ENCODE measurements at places on chromosomes 12 and 14.

GRCh38 chr12:101714877-101715444 is 17.5 kb downstream of the CHPT1 start:
- DNase-seq: no peak

DNA sequence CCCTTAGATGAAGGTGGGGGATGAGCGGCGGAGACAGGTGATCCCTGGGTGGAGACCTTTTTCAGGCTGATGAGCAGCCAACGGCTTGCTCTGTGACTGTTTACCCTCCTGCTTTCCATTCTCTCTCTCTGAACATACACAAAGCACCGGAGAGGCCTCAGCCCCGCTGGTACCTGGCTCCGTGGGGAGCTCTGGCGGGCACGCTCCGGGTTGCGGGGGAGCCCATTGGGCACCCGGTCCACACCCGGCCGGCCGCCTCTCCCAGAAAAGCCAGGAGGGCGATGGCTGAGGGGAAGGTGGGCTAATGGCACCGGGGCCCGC is 545 bp downstream of the SMARCC2 start:
- DNase-seq: no peak

DNA sequence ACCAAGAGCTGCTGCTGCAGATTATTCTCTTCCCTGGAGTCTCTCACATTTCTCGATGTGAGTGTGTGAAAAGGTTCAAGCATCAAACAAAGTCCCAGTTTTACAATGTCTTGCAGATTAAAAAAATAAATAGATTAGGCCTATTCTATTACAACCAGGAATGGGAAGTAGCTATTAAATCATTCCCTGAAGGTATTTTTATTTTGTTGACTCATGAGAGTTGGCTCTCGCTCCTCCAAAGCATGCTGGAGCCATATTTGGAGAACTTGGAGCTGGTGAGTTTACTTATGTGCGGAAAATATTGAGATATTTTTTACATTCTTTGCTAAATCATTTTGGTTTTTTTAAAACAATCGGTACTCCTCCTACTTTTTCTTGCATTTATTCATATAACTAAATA is 572.3 kb downstream of the ETNK1 start:
- no peak for DNase-seq

DNA sequence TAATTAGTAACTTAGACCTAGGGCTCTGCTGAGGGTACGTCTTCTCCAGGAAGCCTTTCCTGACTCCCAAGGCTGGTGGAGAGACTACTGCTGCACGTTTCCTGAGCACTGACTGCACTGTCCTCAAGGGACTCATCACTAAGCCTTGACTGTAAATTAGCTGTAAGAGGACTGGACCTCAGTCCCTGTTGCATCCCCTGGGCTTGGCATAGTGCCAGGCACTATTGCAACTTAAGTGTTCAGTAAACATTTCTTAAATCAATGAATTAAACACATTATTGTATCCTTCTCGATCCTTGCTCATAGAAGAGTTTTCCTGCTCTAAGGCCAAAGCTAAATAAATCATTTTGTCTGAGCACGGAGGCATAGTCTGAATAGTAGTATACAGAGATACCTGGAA is 31.9 kb upstream of the IFNG-AS1 start:
- DNase-seq: no peak

- DNase-seq: no peak
Observed at GRCh38 chr14:81751198-81751597, 217.5 kb upstream of the SEL1L start.

GRCh38 chr12:95838125-95838524 is 20.6 kb upstream of the SNRPF start:
- DNase-seq: no peak

- DNase-seq: no peak
Observed at GRCh38 chr12:120979220-120979861, 998 bp downstream of the HNF1A start.

DNA sequence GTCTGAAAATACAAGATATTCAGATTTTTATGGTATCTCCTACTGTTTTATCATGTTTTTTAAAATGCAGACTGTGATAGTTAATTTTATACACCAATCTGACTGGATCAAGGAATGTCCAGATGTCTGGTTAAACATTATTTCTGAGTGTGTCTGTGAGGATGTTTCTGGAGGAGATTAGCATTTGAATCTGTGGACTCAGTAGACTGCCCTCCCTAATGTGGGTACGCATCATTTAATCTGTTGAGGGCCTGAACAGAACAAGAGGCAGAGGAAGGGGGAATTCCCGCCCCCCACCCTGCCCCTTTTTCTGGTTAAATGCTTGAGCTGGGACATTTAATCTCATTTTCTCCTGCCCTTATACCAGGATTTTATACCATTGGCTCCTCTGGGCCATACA is 72.1 kb downstream of the AVPR1A start:
- no peak for DNase-seq

- no peak for DNase-seq
Observed at GRCh38 chr14:100065942-100066574, 836 bp downstream of the EVL start.

DNA sequence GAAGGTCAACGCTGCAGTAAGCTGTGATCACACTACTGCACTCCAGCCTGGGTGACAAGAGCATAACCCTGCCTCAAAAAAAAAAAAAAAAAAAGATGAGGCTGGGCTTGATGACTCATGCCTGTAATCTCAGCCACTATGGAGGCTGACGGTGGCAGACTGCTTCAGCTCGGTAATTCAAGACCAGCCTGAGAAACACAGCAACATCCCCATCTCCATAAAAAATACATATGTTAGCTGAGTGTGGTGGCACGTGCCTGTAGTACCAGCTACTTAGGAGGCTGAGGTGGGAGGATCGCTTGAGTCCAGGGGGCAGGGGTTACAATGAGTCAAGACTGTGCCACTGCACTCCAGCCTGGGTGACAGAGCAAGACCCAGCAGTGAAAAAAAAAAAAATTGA is 50.4 kb downstream of the GXYLT1 start:
- DNase-seq: no peak

- no peak for DNase-seq
Observed at GRCh38 chr12:2281446-2281845, 228.7 kb downstream of the CACNA1C start.

- no peak for DNase-seq
Observed at GRCh38 chr12:19884021-19884492, 444.8 kb downstream of the AEBP2 start.
